Stimulated activated CD8-positive, alpha-beta memory T cell treated with anti-CD3 and anti-CD28 coated beads, Interleukin-15, amount 100 ng/mL, for 24 hours (primary cell): ENCODE measurements at places on chromosomes 4 and X.

DNA sequence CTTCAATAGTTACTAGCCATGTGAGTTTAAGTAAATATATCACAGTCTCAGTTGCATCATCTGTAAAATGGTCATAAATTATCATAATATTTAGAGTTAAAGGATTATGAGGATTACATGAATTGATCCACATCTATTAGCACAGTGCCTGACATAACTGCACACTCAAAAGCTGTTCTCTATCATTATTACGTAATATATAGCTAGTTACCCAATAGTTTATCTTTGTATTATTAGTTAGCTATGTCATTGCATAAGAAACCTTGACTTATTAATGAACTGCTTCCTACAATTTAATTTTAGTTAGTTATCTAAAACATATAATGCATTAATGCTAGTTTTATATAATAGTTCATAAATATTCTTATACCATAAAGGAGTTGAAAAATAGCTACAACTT, 1076.9 kb upstream of the GRID2 start:
- DNase-seq: no peak

DNA sequence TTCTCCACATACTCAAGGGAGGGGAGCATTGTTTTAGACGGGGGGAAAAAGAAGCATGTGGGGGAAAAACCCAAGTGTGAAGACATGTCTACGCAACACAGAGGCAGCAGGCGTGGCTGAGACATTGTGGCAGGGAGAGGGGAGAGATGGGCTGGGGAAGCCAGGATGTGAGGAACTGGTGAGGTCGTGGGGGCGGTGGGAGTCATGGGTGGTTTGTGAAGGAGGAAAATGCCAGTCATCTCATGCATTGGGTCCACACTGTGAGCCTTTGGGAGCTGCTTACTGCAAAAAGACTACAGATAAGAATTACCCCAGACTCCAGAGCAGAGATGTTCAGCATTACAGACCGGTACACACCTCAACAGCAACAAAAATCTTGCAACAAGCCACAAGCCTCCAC, 2.1 kb downstream of the JAKMIP1 start:
- DNase-seq: no peak

GRCh38 chrX:46559062-46559461, 13.8 kb upstream of the ZNF674 start:
- no peak for DNase-seq

DNA sequence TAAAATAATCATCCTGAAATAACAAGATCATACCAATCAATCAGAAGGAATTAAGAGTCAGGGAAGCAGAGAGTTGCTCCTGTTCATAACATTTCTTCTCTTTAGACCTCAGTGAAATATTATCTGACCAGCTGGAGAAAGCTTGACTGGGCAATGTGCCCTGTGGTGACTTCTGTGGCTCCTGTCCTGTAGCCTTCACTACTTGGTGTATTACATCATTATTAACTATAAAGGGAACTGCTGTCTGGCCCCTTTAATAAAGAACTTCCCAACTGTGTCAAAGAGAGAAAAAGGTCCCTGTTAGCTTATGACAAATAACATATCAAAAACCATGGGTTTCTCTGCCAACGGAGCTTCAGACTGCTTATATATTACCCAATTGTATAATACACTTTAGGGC, 18.0 kb downstream of the OPHN1 start:
- no peak for DNase-seq

DNA sequence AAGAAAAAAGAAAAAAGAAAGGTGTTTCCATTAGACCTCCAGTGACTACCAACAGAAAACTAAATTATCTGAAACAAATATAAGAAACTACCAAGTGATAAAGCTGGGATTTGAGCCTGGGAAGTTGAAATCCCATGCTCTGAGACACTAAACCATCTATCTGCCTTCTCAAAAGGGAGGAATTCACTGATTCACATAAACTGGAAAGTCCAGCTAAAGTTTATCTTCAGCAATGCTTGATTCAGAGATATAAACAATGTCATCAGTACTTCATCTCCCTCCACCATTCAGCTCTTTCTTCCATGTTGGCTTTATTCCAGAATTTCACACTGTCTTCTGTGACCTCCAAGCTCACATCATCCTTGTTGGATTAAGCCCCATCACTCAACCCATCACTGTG, 96.3 kb downstream of the IQCM start:
- DNase-seq: no peak

GRCh38 chr4:150421612-150422011, 160.3 kb upstream of the MAB21L2 start:
- no peak for DNase-seq

GRCh38 chr4:121958777-121959176, 6.9 kb upstream of the TRPC3 start:
- no peak for DNase-seq

DNA sequence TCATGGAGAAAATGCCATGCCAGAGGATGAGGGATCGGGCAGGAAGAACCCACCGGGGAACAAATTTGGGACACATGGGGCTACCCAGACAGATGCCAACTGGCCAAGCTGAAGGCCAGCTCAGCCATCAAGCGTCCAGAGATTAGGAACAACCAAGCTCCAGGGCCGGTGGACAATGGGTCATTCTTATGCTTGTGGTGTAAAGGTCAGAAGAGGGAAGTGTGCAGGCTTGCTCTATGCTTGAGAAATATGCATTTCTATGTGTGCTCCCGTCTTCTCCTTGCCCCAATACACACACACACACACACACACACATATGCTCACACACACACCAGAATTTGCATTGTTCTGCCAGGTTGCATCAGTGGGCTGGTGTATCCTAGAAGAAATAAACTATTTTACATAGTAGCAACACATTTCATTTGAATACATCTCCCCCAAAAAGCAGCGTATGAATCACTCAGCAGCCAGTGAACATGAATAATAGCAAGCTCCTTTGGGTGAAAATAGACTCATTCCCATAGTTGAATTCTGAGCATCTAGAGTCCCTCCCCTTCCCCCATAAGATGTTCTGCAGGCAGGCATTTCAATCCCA, 201.9 kb upstream of the PPARGC1A start:
- DNase-seq: no peak

GRCh38 chrX:8453611-8454010, 11.0 kb upstream of the VCX3B start:
- DNase-seq: no peak

- no peak for DNase-seq
Measured at GRCh38 chr4:164177753-164178152, 576.2 kb upstream of the SMIM31 start.

DNA sequence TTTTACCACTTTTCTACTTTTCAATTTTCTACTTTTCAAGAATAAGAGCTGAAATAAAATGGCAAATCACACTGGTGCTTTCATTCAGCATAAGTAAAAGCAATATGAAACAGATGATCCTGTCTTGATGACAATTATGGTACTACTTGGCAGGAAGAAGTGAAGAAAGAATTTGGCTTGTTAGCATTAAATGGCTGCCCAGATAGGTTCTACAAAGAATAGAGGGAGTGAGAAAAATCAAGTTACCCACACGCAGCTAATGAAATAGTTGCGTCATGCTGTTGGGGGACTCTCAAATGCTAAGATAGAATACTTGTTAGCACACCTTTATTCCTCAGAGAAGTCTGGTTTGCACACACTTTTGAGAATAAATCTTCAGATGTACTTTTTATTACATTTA, 12.5 kb upstream of the LCORL start:
- DNase-seq: no peak

DNA sequence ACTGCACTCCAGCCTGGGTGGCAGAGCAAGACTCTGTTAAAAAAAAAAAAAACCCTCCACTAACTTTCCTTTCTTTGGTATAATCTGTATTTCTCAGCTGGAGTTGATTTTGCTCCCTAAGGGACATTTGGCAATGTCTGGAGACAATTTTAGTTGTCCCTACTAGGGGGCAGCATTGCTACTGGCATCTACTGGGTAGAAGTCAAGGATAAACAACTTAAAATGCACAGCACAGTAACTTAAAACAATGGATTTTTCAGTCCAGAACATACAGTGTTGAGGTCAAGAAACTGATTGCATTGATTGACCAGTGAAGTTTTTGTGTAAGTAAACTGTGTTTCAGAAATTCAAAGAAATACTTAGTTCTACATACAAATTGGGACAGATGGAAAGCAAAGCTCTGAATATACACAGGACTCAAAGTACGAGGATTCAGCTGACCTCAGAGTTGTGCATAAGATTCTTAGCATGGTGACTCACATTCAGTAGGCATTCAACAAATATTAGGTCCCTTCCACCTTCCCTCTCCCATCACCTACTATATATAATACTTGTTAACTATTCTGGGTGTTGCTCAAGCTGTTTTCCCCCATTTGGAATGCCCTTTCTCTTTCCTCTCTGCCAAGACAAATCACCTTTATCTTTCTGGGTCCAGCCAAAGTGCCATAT, 8.8 kb downstream of the DDX53 start:
- no peak for DNase-seq

DNA sequence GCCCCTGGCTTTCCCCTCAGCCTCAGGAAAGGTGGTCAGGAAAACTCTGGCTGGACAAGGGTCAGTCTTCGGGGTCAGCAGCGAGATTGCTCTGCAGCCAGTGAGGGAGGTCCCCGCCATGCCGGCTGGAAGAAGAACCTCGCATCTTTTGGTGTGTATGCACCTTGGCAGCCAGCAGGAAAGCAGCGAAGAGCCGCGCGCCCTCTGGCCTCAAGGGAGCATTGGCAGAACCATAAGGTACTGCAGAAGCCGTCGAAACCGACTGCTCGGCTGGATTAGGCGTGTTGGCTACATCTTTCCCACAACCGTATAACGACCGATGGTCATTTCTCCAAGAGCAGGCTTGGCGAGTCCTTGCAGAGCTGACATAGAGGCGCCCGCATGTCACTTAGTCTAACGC, 48.3 kb downstream of the GPR143 start:
- DNase-seq: no peak

GRCh38 chr4:102089850-102090621, 255.2 kb downstream of the SLC39A8 start:
- no peak for DNase-seq

GRCh38 chrX:10615931-10616774, 4.2 kb downstream of the MID1 start:
- no peak for DNase-seq

- no peak for DNase-seq
Measured at GRCh38 chr4:38909015-38909414, 41.4 kb downstream of the FAM114A1 start.

DNA sequence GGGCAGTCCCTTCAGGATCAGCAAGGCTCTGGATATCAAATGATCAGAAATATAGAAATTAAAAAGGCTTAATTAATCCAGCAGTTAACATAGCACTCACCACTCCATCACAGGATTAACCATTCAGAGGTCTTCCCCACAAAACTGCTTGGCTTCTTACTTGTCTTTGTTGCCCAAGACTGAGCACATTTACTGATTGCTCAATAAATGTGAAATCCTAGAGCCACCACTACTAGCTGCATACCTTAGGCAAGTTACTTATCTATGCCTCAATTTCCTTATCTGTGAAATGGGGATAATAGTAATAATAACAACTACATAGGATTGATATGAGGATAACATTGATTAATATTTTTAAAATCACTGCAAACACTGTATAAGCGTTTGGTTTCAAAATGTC, 124.2 kb downstream of the ARHGAP6 start:
- no peak for DNase-seq

DNA sequence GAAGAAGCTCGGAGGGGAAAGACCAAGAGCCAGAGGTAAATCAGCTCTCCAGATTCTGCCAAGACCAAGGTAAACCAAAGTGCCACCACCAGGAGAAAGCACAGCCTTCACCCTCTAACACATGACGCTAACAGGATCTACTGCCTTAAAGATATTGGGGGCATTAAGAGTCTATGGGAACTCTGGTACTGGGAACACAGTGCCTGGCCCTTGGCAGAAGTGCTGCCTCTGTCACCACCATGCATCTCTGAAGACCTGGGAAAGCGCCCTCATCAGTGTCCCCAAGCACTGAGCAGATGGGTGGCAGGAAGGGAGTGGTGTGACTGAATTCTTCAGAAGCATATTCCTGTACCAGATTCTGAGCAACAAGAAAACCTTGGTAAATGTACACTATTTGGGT, 1.3 kb downstream of the QDPR start:
- no peak for DNase-seq

GRCh38 chr4:24754571-24754970, 40.8 kb upstream of the SOD3 start:
- DNase-seq: no peak

DNA sequence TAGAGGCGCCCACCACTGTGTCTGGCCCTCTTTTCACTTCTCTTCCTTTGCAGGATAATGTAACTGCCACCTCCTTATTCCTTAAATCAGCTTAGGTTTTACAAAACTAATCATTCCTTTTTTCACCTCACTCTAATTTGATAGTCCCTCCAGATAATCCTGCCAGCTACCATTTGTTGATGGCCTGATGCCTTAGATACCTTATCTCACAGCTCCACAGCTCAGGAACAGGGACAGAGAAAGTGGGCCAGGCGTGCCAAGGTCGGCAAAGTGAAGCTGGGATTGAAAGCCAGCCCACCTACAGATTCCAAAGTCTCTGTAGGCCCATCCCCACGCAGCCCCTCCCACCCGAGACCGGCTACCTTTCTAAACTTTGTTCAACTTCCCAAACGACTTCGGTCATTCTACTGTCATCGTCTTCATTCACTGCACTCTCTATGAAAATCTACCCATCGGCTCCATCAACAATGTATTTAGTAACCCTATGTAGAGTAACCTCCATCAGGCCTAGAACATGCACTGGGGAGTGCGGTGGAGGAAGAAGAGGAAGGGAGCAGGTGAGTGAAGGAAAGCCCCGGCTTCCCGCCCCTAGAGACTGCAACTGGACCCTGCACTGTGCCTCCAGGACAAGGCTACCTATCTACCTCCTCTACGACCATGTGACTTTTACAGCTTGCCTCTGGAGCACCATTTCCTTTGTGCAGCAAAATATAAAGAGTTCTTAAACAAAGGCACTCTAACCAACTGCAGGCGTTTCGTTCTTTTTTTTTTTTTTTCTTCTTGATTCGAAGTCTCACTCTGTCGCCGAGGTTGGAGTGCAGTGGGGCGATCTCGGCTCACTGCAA, 1.5 kb downstream of the CASP6 start:
- DNase-seq: no peak

- no peak for DNase-seq
Measured at GRCh38 chr4:106364282-106364681, 4.3 kb downstream of the GIMD1 start.

GRCh38 chr4:96356591-96357370, 516.9 kb downstream of the PDHA2 start:
- DNase-seq: no peak

- no peak for DNase-seq
Measured at GRCh38 chrX:153700376-153700945, 12.7 kb downstream of the SLC6A8 start.

- DNase-seq: no peak
Measured at GRCh38 chr4:184978211-184978610, 40.1 kb upstream of the HELT start.

GRCh38 chrX:51568586-51568985, 50.1 kb downstream of the CENPVL3 start:
- no peak for DNase-seq

DNA sequence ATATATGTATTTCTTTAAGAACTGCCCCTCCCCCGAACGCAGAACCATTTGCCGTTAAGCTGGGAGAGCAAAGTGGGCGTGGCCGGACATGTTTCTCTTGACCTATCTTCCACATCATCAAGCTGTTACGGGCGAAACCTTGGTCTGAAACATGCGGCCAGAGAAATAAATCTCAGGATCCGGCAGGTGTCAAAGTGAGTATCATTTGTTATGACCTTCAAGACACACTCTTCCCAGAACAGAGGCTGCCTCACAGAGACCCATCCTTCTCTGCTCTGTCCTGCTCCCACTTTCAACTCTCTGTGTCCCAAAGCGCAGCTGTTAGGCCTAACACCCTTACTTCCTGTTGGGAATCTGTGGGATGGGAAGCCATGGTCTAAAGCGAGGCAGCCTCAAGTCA, at the start of gene MAGEB18:
MAGEB18 (plus strand) TSS at position 70 of the 400 bp plus-strand sequence. CDS start 643 bp downstream, outside the sequence.
- DNase-seq: no peak

GRCh38 chr4:151143162-151143561, 43.7 kb downstream of the RPS3A start:
- DNase-seq: no peak
